ENCODE measurements at places on chromosomes 12 and 14.

GRCh38 chr12:84492351-84492883 is 420.2 kb downstream of the SLC6A15 start:
- DNase-seq = no peak

GRCh38 chr12:82458101-82458500 is 99.8 kb downstream of the METTL25 start:
- DNase-seq = no peak

GRCh38 chr12:89166525-89166934 is 185.8 kb downstream of the DUSP6 start:
- DNase-seq = no peak

- peak; percentile 45 for DNase-seq
Measured at GRCh38 chr12:125861299-125862281, 796.4 kb downstream of the AACS start.

GRCh38 chr12:109878749-109879148 is 1.6 kb downstream of the GLTP start:
- no peak for DNase-seq

DNA sequence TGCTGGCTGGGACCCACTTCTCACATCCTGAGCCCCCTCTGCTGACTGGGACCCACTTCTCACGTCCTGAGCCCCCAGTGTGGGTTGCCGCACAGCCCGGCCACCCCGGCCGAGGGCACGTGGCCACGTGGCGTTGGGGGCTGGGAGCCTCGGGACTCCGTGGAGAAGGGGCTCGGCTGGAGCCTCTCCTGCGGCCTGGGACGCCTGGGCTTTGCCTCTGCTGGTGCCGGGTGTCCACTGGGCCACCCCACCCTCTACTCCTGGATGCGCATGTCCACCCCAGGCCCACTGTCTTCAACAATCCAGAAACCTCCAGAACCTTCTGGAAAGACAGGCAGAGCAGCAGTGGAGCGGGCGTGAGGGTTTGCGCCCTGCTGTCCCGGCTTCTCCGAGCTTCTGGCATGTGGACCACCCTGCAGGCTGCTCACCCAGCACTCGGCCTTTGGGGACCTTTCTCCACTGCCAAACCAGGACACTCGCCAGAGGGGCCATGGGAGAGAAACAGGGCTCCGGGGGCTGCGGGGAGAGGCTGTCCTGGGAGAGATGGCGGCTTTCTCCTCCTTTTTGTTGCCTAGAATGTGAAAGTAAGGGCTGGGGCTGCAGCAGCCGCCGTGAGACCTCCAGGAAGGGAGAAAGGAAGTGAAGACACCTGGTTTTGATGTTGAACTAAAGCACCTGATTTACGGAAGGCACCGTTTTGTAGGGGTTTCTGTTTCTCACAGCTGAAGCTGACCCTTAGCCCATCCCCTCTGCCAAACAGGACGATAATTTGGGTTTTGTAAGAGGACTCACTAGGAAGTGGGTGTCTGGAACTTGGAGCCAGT is 30.0 kb downstream of the NOC4L start:
- no peak for DNase-seq

DNA sequence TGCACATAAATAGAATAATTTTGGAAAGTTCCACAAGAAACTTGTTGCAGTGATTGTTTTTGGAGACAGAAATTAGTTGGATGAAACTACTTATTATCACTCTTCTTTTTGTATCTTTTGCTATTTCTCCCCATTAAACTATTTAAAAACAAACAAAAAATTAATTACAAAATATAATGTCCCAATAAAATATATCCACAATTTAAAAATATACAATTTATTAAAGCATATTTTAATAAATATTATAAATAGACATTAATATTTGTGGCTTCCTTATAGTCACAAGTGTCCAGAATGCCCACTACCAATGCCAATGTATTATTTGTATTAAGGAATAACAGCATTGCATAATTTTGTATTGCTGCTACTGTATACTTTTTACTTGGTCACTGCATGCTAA is 52.5 kb upstream of the GCH1 start:
- DNase-seq = no peak

DNA sequence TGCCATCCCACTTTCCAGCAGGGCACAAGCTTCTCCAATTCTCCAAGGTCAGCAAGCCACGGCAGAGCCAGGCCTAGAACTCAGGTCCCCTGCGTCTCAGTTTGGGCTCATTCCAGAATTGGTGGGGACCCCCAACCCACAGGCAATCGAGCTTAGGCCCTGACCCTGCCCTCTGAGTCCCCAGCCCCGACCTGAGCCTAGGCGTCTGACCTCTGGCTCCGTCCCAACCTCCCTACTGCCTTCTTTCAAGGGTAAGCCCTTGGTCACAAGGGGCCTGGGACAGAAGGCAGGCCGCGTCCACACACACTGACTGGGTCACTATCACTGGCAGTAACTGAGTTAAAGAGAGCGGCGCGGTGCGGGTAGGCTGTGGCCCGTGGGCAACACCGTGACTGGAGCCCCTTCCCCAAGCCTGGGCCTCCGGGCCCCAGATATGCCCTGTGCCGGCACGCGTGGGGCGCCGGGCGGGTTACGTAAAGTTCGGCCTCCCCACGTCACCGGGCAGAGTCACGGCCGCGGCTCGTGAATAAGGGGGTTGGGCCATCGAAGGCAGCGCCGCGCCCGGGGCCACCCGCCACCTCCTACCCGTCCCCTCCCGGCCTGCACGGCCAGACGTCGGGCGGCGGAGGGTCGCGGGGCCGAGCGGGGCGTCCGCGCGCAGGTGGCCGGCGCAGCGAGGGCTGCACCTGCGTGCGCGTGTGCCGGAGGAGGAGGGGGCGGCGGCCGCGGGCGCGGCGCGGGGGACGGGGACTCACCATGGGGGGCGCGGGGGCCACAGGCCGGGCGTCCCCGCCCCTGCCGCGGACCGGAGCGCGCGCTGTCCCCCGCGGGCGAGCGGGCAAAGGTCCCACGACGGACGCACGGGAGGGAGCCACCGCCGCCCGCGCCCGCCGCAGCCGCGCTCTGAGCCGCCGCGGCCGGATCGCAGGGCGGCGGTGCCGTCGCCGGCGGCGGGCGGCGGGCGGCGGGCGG is 516 bp downstream of the ANKRD9 start:
- DNase-seq = peak; percentile 66

DNA sequence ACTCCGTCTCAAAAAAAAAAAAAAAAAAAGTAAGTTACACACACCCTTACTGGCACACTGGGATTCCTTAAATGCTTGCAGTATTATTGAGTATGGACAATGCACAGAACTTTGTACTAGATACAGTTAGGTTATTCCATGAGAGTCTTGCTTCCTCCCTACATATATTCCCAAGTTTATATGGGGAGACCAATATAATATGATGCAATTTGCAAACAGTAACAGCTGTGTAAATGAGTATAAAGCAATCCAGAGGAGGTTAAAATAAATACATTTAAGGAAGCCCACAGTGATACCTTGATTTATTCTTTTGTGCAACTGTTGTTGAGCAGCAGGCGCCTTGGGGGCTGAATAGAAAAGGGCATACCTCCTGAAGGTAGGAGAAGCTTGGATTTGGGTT is 26.6 kb downstream of the RASSF3 start:
- no peak for DNase-seq

DNA sequence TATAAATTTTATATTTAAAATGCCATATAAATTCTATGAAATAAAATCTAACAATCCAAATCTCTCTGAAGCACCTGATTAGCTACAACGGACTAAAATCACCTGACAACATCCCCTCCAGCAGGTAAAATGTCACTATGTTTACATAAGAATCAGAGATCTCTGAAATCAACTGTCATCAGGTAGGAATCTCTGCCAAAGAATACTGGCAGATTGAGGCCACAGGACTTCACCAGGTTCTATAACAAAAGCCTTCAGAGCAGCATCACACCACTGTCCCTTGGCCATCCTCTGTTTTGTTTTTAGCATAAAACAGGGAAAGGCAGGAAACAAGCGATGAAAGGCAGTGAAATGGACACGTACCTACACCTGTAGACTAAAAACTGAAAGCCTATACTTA is 22.1 kb downstream of the FGD6 start:
- DNase-seq = no peak

DNA sequence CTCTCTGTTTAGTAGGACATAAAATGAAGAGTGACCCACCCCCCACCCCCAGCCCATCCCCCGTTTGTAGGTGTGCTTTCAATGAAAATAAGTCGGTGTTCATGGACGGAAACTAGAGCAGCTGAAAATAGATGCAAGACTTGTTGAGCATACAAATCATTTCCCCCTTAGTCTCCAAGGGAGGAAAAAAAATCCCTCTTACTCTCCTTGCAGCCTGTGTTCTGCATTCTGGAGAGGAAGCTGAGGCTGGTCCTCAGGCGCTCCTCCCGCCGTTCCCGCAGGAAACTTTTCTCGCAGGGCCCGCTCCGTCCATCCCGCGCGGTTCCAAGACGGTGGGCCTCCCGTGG is 259.0 kb upstream of the E2F7 start:
- no peak for DNase-seq

DNA sequence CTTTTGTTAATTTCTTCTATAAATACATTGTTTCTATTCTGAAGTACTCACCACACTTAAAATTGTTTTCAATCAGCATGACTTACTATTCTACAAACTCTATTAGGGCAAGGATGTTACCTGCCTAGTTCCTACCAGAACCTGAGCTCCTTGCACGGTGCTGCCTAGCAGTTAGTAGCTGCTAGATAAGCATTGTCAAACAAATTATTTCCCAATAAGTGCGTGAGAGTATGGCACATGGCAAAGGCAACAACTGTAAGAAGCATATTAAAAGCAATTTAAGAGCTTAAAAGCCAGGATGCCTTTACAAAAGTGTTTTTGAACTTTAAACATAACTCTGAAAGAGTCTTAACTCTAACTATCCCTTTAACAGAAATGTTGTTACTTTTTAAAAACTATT is 8.2 kb upstream of the LYZ start:
- no peak for DNase-seq

DNA sequence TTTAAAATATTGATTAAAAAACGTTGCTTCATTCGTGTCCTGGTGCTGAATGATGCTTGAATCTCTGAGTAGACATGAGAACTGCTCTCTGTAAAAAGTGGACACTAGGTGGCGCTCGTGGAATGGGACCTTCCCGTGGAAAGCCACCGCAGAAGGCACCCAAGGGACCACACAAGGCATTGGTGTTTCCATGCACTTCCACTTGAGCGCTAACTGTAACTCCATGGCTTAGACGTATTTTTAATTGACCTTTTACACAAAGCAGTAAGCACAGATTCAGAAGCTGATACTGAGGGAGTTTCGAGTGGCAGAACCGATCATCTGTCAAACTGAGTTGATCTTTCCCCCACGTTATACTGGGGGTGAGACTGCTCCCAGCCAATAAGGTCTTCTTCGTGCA is 135.3 kb downstream of the PRKCH start:
- peak; percentile 84 for DNase-seq

GRCh38 chr12:2689393-2689792 is 105.4 kb upstream of the FKBP4 start:
- no peak for DNase-seq

GRCh38 chr12:25584596-25584995 is 31.5 kb upstream of the LMNTD1 start:
- no peak for DNase-seq

GRCh38 chr14:32080001-32080510 is 3.0 kb downstream of the ARHGAP5 start:
- no peak for DNase-seq

- DNase-seq = no peak
Measured at GRCh38 chr12:75844985-75845384, 186.6 kb downstream of the PHLDA1 start.

DNA sequence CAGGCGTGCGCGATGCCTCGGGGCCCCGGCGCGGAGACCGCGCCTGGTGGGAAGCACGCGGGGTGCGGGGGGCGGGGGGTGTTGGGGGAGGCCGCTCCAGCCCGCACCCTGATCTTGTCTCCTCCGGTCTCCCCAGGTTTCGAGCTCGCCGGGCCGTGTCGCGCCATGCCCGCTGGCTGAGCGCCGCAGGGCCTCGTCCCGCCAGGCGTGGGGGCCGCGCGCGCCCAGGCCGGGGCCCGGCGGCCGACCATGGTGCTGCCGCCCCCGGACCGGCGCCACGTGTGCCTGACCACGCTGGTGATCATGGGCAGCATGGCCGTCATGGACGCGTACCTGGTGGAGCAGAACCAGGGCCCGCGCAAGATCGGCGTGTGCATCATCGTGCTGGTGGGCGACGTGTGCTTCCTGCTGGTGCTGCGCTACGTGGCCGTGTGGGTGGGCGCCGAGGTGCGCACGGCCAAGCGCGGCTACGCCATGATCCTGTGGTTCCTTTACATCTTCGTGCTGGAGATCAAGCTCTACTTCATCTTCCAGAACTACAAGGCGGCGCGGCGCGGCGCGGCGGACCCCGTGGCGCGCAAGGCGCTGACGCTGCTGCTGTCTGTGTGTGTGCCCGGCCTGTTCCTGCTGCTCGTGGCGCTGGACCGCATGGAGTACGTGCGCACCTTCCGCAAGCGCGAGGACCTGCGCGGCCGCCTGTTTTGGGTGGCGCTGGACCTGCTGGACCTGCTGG is 2.4 kb downstream of the TMEM121 start:
- DNase-seq = no peak

GRCh38 chr12:131900397-131900796 is 6.0 kb downstream of the ULK1 start:
- DNase-seq = no peak

- no peak for DNase-seq
Measured at GRCh38 chr12:86735072-86735471, 478.9 kb upstream of the MGAT4C start.

DNA sequence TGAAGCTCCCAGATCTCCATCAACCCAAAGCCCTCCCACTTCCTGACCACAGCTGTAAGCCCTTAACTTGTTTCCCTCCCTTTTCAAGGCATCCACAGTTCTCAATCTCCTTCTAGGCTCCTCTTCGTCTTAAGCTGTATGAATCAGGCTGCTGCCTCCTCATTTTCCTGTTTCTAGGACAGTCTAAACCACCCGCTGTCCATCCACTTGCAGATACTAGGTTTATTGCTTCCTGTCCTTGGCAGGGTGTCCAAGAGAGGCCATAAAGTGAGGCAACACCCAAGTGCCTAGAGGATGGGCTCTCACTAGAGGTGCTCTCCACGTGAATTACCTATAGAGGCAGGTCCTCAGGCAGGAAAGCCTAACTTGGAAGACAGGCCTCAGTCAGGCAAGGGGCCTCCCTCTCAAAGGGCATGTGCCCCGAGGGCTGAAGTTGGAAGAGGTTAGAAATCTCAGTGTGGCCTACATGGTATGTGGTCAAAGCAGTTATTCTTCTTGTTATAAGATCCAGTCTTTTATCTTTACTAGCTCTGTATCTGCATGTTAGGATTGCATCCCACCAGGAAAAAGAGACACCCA is 8.8 kb upstream of the TMEM106C start:
- peak; percentile 10 for DNase-seq

DNA sequence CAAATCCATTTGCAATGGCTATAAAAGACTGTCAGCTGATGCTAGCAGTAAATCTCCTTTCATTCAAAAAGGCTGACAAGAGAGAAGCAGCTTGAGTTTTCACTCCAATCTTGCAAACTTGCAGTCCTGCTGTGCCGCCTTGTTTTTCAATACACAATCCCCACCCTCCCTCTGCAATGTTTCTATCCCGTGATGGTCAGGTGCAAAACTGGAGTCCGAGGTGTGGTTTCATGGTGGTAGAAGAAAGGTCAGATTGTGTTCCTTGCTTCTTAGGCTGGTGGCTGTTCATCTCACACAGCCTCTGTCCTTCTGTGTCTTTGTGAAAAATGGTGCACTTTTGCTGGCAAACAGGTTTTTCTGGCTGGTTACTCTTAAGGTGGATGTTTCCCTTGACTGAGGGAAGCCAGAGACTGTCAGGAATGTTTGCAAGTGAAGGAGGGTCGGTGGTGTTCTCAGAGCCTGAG is 27.7 kb upstream of the TBX3 start:
- DNase-seq = no peak

GRCh38 chr14:74546416-74546815 is 52.9 kb downstream of the ISCA2 start:
- no peak for DNase-seq
